Fibroblast of skin of right quadriceps (primary cell): ENCODE measurements at places on chromosomes 7 and 10.

DNA sequence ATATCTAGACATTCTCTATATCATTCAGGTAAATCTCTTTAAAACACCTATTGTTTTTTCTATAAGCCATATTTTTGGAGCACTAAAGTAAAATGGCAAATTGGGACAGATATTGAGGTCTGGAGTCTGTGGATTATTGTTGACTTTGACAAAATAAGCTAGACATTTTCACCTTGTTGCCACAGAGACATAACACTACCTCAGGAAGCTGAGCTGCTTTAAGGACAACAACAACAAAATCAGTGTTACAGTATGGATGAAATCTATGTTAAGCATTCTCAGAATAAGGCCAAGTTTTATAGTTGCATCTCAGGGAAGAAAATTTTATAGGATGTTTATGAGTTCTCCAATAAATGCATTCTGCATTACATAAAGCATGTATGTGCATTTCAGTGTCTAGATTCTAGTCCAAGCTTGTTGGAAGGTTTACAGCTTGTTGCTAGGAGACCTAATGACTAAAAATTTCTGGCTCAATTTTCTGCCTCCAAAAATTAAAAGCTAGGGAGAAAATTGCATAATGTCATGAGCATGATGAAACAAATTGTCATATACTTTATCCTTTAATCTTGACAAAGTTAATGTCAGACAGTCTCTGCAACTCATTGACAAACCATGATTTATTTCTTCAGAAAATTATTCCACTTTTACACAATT lies 18.3 kb downstream of the LIPM start:
- peak; percentile 85 for DNase-seq

GRCh38 chr7:95691464-95691863 lies 80.9 kb upstream of the DYNC1I1 start:
- DNase-seq: no peak

DNA sequence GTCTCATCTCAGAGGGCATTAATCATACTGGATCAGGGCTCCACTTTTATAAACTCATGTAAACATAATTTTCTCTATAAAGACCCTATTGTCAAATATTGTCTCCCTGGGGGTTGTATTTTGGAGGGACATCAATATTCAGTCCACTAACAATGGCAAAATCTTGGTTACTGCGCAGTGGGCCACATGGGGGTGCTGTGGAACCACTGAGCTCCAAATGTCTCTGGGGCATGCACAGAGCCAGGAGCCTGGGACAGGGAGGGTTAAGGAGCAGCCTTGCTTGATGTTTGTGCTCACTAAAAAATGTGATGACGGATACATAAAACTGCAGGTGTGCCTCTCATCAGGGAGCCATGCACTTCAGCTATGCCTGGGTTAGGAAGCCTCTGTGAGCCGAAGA lies 62.1 kb upstream of the PRSS58 start:
- DNase-seq: no peak

DNA sequence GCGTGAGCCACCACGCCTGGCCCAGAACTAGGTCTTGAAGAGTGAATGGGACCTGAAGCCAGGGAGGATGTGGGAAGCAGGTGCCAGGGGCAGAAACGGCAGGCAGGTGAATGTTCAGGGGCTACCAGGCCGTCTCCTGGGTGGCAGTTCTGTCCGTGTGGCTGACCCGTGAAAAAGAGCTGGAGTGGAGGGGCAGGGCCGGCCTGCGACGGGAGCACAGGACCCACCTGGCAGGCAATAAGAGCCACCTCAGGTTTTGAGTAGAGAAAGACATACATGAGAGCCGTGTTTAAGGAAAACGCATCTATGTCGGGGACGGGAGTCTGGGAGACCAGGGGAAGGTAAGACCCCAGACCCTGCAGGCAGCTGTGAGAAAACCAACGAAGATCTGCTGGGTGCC lies 70.7 kb upstream of the ATP6V0A4 start:
- DNase-seq: no peak

GRCh38 chr10:95464280-95464679 lies 96.9 kb downstream of the SORBS1 start:
- DNase-seq: no peak

DNA sequence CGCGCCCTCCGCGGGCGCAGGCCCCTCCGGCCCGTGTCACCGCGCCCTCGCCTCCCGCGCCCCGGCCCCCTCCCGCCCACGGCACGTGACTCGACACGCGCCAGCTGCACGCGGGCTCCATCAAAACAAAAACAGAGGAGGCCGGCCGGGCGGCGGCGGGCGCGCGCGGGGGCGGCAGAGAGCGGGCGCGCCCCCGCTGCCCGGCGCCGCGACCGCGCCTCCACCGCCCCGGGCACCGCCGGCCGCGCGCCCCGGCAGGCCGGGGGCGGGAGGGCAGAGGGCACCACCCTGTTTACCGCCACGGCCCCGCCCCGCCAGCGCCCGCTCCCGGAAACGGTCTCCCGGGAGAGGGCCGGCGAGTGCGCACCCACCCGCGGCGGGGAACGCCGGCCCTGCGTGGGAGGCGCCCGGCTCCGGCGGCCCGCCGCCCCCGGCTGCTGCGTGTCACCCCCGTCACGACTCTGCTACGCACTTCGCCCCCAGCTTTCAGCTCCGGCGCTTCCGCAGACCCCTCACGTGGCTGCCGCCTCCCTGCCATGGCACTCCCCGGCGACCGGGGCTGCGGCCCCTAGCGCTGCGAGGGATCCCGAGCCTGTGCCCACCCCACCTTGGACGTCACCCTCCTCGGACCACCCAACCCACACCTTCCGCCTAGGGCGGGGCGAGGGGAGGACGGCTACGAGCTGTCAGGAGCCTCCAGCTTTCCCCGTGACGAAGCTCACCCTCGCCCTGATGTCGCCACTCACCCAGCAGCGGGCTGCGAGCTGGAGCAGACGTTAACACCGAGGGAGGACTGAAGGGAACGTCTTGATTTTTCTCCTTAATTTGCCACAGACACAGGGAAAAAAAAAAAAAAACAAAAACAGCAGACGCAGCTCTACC lies 221.6 kb upstream of the MKLN1 start:
- DNase-seq: peak; percentile 49
